Vagina (tissue), 2 donors: ENCODE measurements at places on chromosomes 12 and 14.

- DNase-seq = no peak
Observed at GRCh38 chr12:45669792-45670191, 59.7 kb upstream of the ARID2 start.

- DNase-seq = no peak
Observed at GRCh38 chr14:78566859-78567172, 396.6 kb downstream of the NRXN3 start.

DNA sequence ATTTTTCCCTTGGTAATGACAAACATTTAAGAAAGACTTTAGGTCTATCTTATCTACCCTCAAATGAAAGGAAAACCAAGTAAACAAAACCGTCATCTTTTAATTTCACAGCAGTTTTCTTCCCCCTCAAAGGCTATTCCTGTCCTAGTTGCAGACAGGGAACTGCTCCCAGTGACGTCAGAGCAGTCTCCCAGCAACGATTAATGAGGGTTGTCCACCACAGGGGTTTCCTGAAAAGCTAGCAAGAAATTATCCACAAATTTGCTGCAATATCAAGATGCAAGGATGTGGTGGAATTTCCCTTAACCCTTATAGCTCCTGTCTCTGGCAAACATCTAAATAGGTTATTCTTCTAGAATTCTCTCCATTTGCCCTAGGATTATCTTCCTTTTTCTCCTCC is 89.1 kb upstream of the STAC3 start:
- DNase-seq = no peak

DNA sequence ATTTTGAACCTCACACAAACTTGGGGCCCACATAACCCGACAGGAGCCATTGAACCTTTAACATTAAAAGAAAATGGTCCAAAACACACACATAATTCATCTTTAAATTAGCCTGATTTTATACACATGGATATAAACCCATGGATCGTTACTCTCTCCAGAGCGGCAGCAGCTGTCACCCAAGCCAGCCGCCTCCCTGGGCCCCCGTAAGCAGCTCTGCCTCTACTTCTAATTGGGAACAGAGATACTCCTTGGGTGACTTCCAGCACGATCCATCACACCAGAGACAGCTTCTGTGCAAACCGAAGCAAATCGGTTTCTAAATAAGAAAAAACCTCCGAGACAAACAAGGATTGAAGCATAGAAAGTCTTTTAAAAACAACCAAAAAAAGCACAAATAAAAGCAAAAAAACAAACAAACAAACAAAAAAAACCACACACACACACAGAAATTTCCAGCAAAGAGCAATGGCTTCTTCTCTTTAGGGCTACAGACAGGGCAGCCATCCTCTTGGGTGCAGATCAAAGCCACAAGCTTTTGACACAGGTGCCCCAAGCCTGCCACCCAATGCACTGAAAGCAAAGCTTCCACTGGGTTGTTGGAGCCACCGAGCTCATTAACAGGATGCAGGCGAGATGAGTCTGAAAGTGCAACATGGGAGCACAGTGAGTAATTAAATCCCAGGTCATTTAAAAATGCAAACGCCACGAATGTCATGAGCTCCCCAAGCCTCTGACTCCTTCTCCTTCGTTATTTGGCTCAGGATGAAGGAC is 156.9 kb downstream of the DPF3 start:
- DNase-seq = no peak

GRCh38 chr14:95895720-95896119 is 19.1 kb downstream of the TUNAR start:
- DNase-seq = no peak

GRCh38 chr14:63616015-63616414 is 25.7 kb downstream of the WDR89 start:
- DNase-seq = no peak

DNA sequence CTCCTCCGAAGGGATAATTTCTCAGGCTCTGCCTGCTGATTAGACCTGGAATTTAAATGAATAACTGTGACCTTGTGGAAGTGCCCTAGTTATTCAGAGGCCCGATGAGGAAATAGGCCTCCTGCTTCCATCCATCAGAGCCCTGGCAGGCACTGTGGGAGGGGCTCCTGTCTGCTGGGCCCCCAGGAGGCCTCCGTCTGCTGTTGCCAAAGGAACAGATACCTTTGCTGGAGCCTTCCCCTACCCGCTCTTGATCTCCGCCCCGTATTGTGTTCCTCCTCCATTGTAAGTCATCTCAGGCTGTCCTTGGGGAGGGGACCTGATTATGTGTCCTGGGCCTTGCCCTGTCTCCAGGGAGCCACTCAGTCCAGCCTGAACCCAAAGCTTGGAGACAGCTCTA is 112.3 kb downstream of the NRXN3 start:
- DNase-seq = no peak

DNA sequence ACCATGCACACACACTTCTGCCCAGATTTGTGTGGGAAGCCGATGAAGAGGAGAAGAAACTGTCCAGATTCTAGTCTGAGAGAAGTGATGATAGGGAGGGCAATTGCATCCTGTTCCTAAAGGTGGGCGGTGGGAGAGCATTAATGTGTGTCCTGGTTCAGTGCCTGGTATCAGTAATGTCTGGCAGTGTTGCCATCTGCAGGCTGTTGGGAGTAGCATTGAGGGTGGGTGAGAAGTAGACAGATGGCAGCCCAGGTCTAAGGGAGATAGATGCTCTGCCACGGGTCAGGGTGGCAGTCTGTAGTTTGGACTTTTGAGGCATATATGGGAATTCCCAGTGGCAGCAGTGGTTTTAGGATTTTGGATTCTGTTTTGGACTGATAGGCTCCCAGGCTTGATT is 156.4 kb downstream of the ETNK1 start:
- DNase-seq = no peak

GRCh38 chr12:93056971-93057535 is 128.0 kb upstream of the EEA1 start:
- DNase-seq = no peak

DNA sequence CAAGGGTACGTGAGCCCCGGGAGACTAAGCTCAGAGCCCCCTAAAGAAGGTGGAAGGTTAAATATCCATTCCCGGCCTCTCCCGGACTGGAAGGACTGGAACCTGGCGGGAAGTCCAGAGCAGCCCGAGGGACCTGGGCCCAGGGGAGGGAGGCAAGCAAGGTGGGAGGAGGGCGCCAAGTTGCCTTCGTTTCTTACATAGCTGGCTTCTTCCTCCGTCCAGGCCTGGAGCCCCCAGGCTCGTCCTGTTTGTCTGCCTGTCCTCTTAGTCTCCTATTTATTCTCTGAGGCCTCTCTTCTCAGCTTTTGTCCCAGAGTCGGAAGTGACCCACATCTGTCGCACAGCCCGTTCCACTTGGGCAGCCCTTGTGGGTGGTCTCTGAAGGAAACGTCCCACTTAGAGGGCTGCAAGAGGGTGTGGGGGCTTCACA is 745 bp downstream of the PCK2 start:
- DNase-seq = no peak

- DNase-seq = no peak
Observed at GRCh38 chr12:104588047-104588920, 131.5 kb downstream of the CHST11 start.

DNA sequence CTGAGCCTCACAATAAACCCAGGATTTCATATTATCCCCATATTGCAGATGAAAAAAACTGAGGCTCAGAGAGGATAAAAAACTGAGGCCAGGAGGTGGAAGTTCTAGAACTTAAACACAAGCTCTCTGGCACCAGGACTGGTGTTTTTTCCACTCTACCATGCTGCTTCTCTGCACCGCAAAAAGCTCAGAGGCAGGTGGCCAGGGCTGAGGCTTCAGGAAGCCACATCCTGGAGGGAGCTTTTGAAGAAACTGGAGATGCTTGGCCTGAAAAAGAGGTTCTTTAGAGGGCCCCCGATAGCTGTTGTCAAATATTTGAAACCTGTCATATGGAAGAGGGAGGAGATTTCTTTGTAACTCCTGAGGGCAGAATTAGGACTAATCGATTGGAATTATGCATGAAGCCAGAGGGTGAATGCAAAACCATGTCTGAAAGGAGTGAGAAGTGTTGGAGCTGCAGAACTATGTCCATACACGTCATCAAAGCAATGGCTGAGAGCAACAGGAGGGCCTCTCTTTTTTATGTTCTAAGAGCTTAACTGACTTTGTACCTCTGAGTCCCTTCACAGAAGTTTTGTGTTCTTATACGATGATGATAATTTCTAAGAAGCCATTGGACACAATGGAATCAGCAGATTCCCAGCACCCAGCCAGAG is 448.6 kb downstream of the FUT8 start:
- no peak for DNase-seq

DNA sequence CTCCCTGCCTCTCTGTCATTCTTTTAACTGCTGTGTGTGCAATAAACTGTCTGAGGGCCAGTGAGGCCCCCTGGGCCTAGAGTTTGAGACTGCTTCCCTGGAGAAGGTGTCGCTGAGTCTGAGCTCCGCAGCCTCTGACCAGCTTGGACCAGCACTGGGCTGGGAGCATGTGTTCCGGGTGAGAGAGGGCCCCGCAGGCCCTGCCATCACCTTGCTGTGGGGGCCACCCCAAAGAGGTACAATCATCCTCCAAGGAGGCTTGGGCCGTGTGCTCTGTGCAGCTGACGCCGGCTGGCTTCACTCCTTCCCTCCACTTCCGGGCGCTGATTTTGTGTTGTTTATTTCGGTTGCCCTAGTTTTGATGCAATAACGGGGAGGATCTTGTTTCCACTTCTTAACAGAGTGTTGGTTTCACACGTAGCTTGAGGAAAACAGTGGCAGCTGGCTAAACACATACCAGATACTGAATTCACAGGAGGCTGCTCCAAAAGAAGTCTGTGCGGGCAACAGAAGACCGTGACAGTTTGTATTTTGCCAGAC is 121.6 kb downstream of the TMEM132C start:
- no peak for DNase-seq

DNA sequence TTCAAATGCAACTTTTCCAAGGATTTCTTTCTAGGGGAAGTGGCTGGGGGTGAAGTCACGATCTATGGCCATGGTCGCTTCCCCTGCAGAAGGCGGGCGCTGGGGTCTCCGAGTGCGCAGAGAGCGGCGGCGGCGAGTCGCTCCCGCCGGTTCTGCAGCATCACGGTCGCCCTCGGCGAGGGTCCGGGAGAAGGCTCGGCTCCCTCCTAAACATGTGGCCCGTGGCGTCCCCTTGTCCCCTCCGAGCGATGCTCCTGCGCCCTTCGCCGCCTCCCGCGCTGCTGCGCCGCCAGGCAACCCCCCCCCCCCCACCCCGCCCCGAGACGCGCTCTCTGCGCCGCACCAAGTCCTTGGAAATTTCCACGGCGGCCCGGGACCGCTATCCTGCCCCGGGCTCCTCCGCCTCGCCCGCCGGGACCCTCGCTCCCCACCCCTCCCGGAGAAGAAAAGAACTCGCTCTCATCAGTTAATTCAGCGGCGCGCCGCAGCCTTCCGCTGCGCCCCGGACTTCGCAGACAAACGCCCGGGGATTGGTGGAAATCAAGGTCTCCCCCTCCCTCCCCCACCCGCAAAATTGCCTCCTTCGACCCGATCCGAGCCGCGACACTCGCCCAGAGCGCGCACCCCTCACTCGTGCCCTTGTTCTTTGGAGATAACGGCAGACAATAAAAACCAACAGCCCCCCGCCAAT is at the start of gene ST8SIA1:
Gene ST8SIA1 (minus strand): TSS at position 298 of the 691 bp plus-strand sequence. CDS start 475 bp downstream, outside the sequence.
- DNase-seq = no peak

DNA sequence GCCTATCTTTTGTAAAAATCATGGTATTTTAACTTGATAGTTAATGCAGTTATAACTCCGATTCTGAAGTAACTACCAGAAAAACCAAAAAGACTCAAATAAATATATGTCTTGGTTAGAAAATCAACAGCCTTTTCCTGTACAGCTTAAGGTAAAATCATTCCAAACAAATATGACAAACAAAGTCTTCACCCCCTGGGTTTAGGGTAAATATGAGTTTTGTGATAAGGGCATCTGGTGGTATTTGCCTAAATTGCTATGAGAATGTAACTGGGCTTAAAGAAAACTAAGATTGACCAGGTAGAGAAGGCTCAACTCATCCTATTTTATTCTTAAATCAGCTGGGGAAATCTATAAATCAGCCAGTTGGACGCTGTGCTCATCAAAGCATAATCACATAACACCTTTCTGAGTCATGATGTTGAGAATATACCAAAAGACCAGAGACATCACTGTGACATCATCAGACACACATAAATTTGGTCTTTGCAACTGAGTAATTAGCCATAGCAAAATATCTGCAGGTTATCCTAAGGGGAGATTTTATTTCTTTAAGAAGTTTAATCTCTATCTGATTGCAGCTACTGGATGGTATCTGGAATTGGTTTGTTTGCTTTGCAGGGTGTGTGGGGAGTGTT is 133.9 kb downstream of the STXBP6 start:
- DNase-seq = no peak

DNA sequence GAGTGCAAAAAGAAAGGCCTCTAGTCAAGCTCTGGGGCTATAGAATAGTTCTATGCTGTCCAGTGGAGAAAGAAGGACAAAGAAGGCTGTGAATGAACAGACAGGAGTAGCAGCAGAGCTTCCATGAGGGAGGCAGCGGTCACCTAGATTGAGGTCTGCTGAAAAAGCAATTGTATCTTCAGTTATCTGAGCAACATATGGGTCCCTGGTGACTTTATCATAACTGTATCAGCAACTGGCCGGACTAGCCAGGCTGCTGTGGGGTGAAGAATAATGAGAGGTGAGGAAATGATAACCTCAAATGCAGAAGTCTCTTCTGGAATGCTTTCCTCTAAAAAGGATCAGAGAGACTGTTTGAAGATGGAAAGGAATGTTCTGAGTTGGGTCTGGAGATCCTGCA is 971.3 kb upstream of the TMEM132C start:
- no peak for DNase-seq

DNA sequence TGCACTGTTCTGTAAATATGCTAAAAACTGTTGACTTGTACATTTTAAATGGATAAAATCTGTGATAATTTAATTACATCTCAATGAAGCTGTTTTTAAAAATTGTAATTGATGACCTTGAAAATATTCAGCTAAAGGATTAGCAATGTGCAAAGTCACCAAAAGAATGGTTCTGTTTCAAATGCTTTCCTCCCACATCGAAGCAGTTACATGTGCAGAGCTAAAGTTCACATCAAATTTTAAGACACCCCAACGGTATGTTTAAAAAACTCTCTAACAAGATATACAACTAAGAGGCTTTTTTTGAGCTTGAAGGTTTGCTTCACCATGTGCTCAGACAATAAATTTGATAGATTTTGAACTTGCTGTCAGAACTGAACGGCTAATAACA is 114.6 kb upstream of the KRAS start:
- no peak for DNase-seq

- no peak for DNase-seq
Observed at GRCh38 chr12:114241973-114242434, 163.9 kb downstream of the TBX5 start.

- DNase-seq = no peak
Observed at GRCh38 chr12:91210144-91210543, 27.5 kb upstream of the DCN start.

GRCh38 chr12:81128930-81129554 is 51.2 kb downstream of the ACSS3 start:
- no peak for DNase-seq
